HepG2 (cell line): ENCODE measurements at places on chromosomes 11 and 22.
A peak's percentile ranks its signal among the peaks of the same experiment; 100 is the strongest.

- no peak for DNase-seq
Measured at GRCh38 chr11:71281204-71281603, 28.8 kb upstream of the SHANK2 start.

DNA sequence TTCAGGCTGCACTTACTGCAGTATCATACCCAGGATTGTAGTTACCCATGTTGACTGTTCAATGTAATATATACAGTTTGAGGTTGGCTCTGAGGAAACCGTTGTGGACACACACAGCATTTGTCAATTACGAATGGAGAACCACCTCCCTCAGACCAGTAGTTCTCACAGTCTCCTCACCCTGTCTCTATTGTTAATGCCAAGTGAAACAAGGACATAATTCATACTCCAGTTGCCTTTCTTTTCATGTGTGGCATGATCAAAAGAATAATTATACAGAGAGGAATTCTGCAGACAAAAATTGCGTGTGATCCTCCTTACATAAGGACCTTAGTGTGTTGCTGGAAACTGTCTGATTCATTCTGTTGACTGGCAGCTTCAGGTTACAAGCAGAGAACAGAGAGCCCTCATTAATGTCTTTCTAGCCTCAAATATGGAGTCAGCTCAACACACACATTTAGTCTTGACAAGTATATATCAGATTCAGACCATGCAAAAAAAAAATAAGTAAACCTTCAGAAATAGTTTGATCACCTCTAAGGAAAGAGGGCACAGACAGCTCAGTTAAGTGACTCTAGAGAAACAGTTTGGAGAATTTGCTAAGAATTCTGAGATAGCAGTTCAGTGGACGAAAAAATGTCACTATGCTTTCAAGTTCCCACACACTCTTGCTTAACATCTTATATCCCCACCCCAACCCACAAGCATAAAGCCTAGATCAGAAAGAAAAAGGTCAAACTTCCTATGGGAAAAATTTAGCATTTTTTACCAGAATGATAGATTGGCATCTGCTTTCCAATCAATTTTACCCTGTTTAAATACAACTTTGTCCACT, 96.1 kb downstream of the MAML2 start:
- DNase-seq, result peak; percentile 86

GRCh38 chr22:45318558-45319323, 9.0 kb downstream of the FAM118A start:
- no peak for DNase-seq

DNA sequence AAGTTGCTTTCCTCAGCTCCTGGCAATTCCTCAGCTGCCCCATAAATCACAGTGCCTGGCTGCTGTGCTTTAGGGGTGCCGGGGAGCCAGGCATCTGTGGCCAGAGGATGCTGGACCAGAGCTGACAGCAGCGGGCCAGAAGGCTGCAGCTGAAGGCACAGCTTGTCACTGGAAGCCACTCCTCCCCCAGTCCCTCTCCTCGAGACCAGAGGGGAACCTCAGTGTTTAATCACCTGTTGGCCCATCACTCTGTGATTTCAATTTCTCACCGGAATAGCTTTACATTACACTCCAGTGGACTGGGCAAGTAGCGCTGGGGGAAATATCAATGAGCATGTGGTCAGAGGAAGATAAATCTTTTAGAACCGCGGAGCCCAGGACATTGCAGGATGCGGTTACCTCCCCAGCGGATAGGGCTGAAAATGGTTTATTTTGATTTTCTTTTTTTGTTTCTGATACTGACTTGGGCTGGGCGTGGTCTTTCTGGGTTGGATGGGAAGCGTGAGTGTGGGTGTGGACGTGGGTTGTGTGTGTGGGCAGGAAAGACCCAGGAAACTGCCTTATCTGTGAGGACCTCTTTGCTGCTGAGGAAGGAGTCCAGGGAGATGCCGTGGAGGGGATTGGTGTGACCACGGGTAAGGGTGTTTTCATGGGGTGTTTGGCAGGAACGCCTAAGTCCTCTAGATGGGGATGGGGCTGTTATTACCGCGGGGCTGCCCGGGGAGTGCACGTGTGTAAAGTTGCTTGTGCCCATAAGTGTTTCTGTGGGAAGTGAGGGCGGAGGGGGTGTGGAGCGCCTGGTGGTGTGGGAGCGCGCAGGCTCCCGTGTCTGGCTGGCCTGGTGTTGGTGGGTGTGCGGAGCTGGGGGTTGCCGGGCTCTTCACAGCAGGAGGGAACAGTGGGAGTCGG, 4.0 kb downstream of the DAGLA start:
- no peak for DNase-seq

- DNase-seq, result no peak
Measured at GRCh38 chr11:33721984-33722383, 14.2 kb downstream of the CD59 start.

- DNase-seq, result no peak
Measured at GRCh38 chr11:115256397-115257197, 247.6 kb downstream of the CADM1 start.

DNA sequence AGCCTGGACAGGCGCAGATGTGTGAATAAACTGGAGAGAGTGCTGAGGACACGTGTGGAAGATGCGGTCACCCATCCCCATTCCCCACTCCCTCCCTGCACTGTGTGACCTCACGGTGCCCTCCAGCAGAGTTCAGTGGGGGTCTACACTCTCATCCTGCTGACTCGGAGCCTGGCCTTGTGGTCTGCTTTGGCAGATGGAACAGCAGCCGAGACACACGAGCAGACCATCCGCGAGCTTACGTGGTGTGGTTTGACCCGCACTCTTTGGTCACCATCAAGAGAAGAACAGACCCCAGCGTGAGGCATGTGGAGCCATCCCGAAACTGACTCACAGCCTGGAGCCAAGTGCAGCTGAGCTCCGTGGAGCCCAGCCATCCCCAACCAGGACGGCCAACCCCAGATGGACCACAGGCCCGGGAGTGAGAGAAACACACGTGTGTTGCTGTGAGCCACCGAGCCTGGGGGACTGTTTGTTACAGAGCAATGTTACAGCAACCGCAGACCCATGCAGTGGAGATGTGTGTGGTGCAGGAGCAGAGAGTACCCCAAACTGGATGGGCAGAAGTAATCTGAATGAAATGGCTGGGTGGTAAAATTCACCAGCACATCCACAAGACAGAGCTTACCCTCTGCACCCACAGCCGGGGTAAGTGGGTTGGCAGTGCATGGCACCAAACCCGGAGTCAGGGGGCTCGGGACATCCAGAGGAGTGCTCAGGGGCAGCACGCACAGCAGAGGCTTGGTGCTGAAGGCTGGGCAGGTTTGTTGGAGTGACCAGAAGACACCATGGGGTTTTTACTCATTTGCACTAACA, 90.7 kb downstream of the RTL6 start:
- no peak for DNase-seq

DNA sequence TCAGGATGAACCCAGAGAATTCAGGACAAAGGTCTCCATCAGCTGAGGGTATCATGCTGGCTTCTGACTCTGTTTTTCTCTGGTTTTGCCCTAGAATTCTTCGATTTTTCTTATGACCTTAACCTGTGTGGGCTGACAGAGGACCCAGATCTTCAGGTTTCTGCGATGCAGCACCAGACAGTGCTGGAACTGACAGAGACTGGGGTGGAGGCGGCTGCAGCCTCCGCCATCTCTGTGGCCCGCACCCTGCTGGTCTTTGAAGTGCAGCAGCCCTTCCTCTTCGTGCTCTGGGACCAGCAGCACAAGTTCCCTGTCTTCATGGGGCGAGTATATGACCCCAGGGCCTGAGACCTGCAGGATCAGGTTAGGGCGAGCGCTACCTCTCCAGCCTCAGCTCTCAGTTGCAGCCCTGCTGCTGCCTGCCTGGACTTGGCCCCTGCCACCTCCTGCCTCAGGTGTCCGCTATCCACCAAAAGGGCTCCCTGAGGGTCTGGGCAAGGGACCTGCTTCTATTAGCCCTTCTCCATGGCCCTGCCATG, 16.8 kb downstream of the SERPING1 start:
- DNase-seq, result no peak

GRCh38 chr11:76234416-76235232, 28.3 kb upstream of the WNT11 start:
- no peak for DNase-seq

- DNase-seq, result no peak
Measured at GRCh38 chr11:19734171-19734570, 21.5 kb downstream of the NAV2 start.

- DNase-seq, result no peak
Measured at GRCh38 chr11:72576661-72577060, 97.6 kb downstream of the PDE2A start.

DNA sequence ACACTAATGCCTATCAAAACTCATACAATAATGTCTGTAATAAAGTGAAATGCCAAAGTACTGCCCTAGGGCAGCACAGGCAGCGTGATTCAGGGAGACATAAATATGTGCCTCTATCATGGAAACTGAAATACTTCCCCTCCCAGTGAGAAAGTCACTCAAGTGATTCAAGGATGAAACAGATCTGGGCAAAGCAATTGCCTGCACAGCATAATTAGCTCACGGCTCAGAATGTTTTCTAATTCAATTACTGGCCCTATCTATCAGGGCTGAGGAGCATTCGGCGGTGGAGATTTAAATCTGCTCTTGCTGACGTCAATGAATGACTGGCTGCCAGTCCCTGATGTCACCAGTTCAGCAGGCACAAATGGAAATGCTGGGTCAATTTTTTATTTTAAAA, 27.7 kb upstream of the PPP2R1B start:
- DNase-seq, result no peak

DNA sequence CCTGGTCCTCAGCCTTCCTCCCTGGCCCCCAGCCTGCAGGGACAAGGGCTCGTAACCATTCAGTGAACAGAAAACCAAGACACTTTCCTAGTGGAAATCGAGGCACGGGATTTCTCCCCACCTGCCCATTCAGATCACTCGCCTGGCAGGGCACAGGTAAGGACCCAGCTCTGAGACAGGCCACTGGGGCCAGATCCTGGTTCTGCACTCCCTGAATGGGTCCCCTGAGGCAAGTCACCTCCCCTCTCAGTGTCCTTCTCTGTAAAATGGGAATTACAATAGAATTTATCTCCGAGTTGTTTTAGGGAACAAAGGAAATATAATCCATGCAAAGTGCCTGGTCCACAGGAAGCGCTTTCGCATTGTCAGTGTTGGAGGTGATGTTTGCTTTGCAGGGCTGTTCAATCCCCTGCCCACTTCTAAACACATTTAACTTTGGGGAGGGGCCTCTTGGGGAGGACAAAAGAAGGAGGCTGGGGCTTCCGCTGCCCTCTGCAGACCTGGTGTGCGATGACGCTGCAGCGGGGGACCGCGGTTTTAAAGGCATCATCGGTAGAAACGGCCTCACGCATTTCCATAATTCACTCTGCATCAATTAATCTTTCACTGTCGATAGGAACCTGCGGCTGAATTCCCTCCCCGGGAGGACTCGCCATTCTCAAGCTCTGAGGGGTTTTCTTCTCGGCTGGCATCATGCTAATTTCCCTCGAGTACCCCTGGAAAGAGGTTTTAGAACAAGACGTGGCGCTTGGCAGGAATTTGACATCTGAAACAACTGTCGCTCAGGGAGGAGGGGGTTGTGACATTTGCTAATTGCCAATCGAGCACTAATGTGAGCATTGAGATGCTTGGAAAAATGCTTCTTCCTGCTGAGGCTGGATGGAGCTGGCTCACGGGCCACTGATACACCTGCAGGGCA, 70.4 kb upstream of the FGF3 start:
- no peak for DNase-seq

DNA sequence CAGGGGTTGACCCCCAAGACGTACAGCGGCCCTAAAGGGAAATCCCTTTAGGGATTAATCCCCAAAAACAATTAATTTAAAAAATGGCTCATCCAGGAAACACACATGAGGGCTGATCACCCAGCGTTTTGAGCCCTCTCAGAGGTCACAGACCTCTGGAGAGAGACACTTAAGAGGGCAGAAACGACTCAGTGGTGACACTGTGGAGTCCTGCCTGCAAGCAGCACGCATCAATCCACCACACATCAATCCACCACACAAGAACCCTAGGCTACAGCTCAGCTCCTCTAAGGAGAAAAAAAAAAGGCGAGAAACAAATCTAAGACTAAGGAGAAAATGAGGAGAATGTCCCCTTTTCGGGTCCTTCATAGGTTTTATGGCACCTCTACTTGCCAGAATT, 12.5 kb upstream of the SELENOH start:
- DNase-seq, result no peak

- DNase-seq, result no peak
Measured at GRCh38 chr11:131642756-131643531, 272.5 kb downstream of the NTM start.

GRCh38 chr11:116199182-116199581, 573.6 kb downstream of the BUD13 start:
- no peak for DNase-seq

GRCh38 chr11:2743427-2744110, 43.8 kb upstream of the KCNQ1OT1 start:
- DNase-seq, result no peak
